ENCODE measurements at places on chromosomes 2 and 18. TPM values are rescaled to one million over a fixed set of nuclear protein-coding genes. Genes with fewer than 3 reads are reported as not detected.

PIEZO2 gene
- total RNA-seq: 24.3 TPM

DNA sequence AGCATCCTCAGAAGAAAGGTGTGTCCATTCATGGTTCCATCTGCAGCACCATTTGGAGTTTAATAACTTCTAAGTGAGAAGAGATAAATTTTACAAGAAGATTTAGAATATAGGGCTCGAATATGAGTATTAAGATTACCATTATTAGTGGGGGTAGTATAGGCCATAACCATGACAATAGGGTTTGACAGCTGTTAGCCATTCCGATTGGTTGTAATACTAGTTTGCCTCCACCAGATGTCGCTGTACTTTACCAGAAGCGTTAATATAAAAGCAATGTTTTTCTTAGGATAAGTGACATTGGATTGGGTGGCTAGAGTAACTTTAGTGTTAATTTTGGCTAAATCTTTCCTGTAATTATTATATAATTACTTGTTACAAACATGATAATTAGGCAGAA is 107.5 kb upstream of the SRD5A2 start:
- no peak for DNase-seq

- no peak for DNase-seq
These were observed 206.4 kb upstream of the SMAD2 start for GRCh38 chr18:48136827-48137373.

DNA sequence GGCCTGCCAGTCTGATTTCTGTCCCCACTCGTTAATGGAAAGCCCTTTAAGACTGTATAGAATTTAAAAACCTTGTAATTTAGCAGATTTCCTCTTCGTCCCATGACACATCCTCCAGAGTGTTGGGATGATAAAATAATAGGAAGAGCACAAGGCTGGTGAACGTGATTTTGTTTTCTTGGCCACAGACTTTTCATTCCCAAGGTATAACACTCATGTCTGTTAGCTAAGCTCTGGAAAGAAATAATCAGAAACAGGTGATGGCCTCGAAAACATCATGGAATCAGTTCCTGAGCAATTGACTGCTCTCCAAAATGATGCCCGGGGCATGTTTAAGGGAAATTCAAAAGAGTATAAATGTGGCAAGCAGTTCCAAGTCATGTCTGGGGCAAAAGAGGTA is 337.8 kb upstream of the TCF4 start:
- no peak for DNase-seq

DNA sequence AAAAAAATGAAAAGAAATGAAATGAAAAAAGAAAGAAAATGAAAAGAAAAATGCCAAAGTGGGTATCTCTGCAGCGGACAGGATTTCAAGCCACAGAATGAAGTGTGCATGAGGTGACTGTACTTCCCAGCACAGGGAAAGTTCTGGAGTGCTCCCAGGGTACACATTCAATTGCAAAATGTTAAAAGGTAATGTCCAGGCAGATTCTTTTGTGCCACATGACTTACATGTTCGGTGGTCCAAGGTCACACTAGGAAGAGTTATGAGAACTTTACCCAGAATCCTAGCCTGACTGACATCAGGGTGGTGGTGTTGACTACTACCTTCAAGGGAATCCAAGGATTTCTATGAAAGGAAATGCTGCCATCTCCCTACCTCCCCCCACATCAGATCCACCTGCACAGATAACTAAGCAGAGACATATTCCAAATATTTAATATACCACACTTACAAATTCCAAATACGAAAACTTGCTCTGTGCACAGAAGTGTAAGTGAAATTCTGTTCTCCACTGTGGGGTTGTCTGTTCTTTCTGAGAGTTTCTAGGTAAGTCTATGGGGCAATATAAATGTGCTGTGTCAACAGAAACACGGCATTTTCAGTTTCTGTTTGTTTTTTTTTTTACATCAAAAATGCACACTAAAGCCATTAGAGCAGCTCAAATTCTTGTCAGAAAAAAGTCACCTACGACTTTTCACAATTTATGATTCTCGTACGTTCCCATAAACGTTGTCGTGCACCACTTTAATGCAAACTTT is 56.6 kb downstream of the CABYR start:
- no peak for DNase-seq
